ENCODE measurements at places on chromosomes 2 and 18.
A peak's percentile ranks its signal among the peaks of the same experiment; 100 is the strongest.

GRCh38 chr2:74834792-74835755, 1.1 kb downstream of the HK2 start:
- peak; percentile 24 for DNase-seq

- no peak for DNase-seq
Measured at GRCh38 chr2:23618265-23618664, 233.3 kb downstream of the KLHL29 start.

GRCh38 chr18:8944871-8945245, 157.6 kb upstream of the NDUFV2 start:
- DNase-seq: no peak

DNA sequence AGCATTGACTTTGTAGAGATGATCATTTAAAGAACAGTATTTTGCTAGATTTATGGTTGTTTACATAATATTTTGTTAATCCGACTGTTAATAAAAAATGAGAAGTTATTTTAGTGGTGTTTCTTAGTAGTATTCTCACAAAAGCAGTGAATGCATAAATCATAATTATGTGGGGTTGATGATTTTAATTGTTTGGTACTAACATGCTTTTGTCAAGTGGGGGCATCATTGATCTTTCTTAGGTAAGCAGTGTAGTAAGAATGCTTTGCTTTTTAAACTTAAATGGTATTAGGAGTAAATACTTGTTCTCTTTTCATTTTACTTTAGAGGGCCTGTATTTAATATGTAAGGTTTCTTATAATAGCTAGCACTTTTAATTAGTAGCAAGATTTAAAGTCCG, 109.2 kb upstream of the OTX1 start:
- DNase-seq: no peak

- no peak for DNase-seq
Measured at GRCh38 chr2:106261871-106262321, 67.8 kb upstream of the UXS1 start.

- no peak for DNase-seq
Measured at GRCh38 chr2:55842046-55842445, 81.5 kb downstream of the EFEMP1 start.

- no peak for DNase-seq
Measured at GRCh38 chr2:231290321-231291015, 92.0 kb downstream of the ARMC9 start.

GRCh38 chr2:110727923-110728322, 4.5 kb upstream of the ACOXL start:
- no peak for DNase-seq

DNA sequence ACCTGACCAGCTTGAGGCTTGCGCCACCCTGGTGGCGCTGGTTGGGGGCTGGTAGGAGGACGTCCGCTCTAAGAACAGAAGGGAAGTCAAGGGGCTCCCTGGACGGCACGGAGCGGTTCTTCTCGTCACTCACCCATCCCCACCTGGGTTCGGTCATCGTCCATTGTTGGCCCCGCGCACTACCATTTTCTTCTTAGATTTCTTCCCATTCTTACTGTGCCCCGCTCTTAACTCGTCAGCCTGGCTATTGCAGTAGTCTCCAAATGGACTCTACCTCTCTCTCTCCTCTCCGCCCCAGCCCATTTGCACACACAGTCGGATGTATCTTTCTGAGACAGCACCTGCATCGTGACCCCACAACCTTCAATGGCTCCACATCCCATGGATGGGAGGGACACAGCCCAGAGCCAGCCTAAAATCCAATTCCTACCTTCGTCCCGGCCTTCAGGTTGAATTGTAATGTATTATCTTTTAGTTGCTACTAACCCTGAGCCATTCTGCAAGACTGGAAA, 814 bp upstream of the RAB1A start:
- peak; percentile 83 for DNase-seq

DNA sequence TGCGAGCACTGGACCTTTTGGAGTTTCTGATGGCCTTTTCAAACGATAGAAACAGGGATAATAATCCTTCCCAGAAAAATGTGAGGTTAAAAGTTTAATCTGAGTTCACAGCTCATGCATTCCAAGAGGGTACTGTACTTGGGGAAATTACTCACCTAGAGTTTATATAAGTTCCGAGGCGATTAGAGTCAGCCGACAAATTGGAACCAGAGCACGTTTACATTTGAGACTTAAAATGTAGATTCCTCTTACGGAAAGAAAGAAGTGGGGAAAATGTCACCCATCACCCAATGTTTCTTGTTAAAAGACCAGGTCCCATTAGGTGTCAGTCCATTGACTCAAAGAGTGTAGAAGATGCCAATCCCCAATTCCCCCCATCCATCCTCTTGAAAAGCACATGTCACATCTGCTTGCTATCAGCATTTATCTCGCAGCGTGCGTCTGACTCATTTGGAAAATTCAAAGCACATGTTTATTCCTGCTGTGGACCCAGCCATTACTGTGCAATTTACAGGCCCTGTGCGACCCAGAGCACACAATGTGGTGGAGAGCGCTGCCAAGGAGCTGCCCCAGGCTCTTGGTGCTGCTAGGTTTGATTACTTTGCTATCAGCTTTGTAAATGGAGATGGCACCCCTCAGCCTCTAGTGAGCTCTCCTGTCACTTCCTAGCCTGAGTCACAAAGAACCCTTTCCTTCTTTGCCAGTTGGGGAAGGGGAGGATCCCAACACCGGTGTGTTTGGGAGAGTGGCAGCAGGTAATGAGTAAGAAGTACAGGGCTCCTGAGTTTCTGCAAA, 104.8 kb downstream of the COLEC12 start:
- DNase-seq: peak; percentile 58

GRCh38 chr2:222544661-222545060, 111.2 kb downstream of the FARSB start:
- no peak for DNase-seq

- DNase-seq: no peak
Measured at GRCh38 chr2:181546086-181546485, 88.9 kb downstream of the ITGA4 start.

DNA sequence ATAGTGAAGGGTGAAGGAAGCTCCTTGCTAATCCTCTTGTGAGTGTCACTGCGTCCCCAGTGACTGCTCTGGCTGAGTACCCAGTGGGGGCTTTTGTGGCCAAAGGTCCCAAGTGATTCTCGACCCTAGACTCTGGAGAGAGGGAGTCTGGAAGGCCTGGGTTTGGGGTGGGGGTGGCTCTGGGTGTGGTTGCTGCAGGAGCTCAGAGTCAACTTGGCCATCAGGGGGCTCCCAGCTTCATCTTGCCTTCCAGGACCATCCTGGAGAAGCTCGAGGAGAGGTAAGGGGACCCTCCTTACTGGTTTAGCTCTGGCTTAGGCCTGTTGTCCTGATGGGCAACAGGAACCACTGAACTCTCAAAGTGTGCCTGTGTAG, 592 bp downstream of the PSD4 start:
- DNase-seq: no peak

DNA sequence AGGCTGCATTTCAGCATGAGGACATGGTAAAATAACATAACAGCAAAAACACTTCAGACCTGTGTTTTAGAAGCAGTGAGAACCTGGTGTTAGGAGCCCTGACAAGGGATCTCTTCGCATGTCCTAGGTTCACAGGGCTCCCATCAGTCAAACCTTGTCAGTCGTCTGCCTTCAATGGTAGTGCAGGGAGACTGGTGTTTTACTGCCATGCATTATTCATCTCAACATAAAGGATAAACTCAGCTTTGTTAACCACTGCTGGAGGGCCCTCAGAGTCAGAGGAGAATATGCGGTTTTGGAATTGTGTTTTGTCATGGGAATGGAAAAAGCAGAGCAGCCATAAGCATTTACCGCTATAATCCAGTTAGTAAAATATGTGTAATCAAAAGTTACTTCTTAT, 275.9 kb upstream of the GCFC2 start:
- DNase-seq: no peak

DNA sequence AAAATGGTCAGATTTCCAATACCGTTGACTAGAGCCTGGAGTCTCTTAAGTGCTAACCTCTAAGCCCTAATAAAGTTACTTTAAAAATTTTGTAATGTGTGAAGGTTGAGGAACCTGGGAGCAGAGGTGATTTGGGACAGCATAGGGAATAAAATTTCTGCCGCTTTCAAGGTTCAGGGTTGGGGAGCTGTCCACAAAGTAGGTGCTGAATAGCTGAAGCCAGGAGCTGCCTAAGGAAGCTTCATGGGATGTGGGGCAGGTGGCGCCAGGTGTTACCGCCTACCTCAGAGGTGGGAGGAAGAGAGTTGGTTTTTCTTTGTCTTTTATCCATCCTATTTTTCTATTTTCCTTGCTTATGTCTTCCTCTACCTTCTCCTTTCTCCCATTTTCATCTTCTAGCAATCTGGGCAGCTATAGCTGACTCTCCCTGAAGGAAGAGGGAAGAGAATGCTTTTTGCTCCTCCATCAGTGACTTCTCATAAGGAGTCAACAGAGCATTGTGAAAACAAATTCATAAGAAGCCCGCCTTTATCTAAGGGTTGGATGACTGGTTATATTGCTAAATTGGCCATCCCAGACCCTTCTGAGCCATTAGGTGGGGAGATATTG, 178.7 kb downstream of the CLIP4 start:
- DNase-seq: no peak

DNA sequence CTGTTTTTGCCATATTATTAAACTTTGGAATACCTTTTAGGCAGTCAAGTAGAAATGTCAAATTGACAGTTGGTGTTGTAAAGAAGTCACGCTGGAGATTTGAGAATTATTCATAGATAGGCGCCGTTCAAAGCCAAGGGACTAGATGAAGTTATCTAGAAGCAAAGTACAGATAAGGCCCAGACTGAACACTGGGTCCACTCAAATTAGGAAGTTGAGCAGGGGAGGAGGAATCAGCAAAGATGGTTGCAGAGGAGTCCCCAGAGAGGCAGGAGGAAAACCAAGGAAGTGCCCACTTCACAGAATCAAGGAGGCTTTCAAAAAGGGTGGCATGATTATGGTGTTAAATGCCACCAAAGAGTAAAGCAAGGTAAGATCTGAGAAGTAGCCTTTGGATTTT, 9.6 kb upstream of the ALS2 start:
- DNase-seq: no peak

DNA sequence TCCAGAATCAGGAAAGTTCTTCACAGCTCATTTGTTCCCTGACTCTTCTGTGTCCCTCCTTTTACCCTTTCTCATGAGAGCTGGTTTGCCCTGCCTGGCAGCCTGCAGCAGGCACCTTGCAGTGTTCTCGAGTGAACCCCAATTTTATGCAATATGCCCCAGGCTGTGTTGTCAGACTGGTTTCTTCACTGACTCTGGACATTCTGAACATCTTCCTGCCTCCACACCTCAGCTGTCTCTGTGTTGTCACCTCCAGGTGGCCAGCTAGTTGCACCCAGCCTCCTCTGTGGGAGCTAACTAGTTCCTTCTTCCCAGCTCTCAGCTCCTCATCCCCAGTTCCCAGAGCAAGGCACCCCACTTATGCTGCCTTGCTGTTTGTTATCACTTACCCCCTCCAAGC, 5.5 kb downstream of the SETBP1 start:
- no peak for DNase-seq

GRCh38 chr2:211957799-211958198, 580.8 kb downstream of the ERBB4 start:
- no peak for DNase-seq

- DNase-seq: no peak
Measured at GRCh38 chr2:136119717-136120675, 2.0 kb upstream of the CXCR4 start.

- no peak for DNase-seq
Measured at GRCh38 chr2:180187611-180188010, 180.5 kb upstream of the CWC22 start.

DNA sequence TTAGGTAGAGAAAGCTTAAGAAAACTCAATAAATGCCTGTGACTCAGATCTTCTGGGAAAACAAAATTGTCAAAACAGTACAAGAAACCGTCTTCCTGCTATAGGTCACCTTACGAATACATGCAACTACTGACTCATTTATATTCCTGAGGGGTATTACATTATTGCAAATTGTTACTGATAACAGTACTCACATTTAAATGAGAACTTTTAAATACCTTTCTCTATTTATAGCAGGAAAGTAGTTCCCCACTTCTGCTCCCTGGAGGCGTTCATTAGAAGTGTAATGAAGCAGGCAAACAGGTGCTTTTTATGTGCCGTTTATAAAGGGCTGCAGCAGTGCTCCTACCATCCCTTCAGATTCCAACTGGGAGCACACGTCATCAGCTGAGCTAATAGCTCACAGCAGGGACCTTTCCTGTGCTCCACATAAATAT, 65.1 kb upstream of the RPRM start:
- peak; percentile 36 for DNase-seq

DNA sequence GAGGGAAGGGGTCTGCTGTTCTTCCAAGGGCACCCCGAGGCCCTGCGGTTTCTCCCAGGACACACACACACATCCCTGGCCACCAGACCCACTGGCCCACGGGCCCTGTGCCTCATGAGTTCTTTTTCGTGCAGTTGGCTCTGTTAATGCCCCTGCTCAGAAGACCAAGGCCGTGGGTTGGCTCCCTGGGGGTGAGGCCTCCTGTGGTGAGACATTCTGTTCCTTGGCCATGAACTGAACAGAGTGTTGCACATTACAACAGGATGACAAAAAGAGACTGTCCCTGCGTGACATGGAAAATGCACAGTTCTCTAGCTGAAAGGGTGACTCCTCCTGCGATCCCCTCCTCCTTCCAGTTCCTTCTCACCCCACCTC, 30.7 kb downstream of the SH2D6 start:
- no peak for DNase-seq

GRCh38 chr18:12239431-12239830, 14.7 kb upstream of the CIDEA start:
- DNase-seq: no peak

DNA sequence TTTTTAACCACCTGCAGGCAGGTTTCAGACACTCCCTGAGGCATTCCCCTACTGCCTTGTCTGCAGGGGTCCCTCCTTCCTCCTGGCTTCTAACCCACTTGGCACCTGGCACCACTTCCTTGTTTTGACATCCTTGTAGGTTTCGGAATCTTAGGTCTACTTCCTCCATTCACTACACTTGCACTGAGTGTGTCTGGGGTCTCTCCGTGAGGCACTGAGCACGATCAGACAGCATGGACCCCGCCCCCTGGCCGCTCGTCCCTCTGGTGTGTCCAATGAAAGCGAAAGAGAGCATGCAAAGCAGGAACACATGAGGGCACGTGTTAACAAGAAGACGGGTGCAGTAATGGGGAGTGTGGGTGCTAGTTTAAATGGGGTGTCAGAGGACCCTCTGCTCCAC, 63.8 kb downstream of the HAUS1 start:
- no peak for DNase-seq

- no peak for DNase-seq
Measured at GRCh38 chr2:236899950-236900640, 185.6 kb upstream of the COPS8 start.

DNA sequence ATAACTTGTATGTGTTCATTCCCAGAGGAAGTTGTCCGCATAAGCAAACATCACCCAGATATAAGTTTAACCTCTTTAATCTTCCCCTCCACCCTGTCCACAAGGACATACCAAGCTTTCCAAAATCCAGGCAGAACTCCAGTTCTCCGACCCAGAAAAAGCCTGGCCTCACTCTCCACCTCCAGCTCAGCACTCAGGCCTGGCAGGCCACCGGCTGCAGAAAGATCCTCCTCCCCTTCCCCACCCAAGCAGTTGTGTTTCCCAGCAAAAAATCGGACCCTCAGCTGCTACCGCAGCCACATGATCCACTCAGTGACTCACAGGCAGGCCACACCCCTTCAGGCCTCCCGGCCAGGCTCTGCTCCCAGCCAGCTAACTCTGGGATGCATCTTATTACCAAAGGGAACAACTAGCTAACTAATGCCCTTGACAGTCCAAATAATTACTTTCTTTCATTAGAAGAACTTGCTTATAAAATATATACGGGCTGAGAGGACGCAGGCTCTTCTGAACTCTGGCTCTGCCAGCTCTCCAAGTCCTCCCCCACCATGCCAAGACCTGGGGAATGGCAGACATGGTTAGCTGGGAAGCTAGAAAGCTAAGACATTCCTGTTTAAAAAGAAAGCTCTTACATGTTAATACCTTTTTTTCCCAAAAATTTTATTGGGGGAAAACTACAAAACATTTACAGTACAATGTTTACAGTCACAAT, 4.5 kb downstream of the ZFP36L2 start:
- DNase-seq: no peak
